NCI-H2029 treated with DMSO at 0.1 percent for 48 hours (cell line): ENCODE measurements at places on chromosomes 5 and 9.

GRCh38 chr5:51104556-51104955 is 278.7 kb upstream of the ISL1 start:
- DNase-seq, result no peak

- DNase-seq, result no peak
These were observed 113.9 kb downstream of the TMEM174 start for GRCh38 chr5:73286896-73287295.

- no peak for DNase-seq
These were observed 26.7 kb upstream of the LPCAT1 start for GRCh38 chr5:1550287-1551076.

DNA sequence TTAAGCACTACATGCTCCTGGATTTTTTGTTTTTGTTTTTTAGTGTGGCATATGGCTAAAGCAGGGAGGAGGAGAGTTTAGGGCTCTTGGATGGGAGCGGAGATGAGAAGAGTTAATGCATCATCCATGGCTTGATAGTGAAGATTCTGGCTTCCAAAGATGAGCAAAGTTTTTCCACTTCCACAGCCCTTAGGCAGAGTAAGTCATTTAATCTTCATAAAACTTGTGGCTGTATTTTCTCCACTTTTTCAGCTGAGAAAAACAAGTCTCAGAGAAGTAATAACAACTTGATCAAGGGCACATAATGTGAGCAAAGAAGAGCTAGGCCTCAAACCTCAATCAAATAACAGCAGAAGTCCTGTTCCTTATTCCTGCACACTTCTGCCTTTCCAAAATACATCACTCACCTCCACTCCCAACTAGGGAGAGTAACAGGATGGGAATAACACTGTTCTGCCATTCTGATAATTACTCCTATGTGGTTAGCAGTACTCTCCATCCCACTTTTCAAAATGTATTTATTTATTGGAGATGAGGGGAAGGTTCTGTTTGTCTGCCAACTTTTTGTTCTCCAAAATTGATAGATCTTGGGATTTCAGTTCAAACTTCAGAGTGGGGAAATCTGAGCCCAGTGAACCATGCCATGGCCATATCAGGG is 53.7 kb upstream of the DPYSL3 start:
- DNase-seq, result no peak

DNA sequence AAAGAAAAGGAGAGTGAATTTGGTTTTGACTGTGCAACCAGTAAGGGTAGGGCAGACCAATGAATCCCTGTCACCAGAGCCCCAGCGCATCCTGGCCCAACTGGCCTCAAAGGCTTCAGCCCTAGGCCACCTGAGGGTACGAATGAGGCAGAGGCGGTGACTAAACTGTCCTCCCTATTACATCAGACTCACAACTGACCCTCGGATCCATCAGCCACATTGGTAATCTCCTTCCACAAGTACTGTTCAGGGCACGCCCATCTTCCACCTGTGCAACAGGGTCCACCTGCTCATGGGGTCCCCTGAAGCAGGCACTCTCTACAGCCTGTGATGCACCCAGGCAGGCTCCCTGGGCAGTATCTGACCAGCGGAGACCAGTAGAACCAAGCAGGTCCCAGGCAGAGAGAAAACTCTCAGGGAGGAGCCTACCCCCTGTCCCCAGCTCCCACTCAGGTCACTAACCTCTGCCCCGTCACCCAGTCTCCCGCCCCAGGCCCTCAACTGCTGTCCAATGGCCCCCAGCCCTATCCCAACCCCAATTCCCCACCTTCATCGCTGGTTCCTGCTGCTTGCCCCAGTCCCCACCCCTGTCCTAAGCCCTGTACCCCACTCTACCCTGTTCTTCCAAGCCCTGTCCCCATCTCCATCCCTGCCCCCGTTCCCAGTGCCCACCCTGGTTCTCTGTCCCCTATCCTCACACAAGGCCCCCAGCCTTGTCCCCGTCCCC is 904 bp downstream of the EDF1 start:
- DNase-seq, result no peak

- DNase-seq, result no peak
These were observed 610 bp downstream of the PSIP1 start for GRCh38 chr9:15509931-15510788.
